Karpas-422 (cell line): ENCODE measurements at places on chromosomes 3 and 15. TPM values are rescaled to one million over a fixed set of nuclear protein-coding genes. Genes with fewer than 3 reads are reported as not detected.

DNA sequence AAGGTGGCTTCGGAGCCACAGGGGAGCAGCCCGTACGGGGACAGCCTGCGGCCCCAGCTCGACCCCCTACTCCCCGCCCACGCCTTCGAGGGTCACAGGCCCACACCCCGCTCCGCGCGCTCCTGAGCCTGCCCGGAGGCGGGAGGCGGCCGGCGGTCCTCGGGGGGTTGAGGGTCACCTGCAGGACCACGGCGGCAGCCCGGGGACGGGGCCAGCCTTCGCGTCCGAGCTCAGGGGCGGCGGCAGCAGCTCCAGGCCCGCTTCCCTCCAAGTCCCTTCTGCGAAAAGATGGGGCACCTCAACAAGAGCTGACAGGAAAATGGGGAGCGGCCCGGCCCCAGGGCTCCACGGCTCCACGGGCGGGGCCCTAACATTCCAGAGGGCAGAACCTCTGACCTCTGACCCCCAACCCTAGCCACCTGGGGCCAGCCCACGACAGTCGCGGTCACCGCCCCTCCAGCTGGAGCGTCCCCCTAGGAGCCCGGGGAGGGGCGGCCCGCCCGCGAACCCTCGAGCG is 428 bp downstream of the LYSMD4 start:
- no peak for DNase-seq
- H3K4me1 ChIP-seq, result peaks cover 18% of the 10 kb centered on the region
- H3K36me3 ChIP-seq, result no peaks in the 10 kb centered on the region
- H3K27me3 ChIP-seq, result no peaks in the 10 kb centered on the region
- no peak overlapping the region for H3K27ac ChIP-seq

The SLC7A14 gene
- not detected in 2 replicates for total RNA-seq

The IGSF11 gene
- not detected in 2 replicates for total RNA-seq

The SLC25A38 gene
- total RNA-seq, result 38.5 and 54.6 TPM in 2 replicates

The ADAMTS17 gene
- total RNA-seq, result not detected in 2 replicates
